T follicular helper cell (primary cell): ENCODE measurements at places on chromosomes 5 and 9.
A peak's percentile ranks its signal among the peaks of the same experiment; 100 is the strongest.

DNA sequence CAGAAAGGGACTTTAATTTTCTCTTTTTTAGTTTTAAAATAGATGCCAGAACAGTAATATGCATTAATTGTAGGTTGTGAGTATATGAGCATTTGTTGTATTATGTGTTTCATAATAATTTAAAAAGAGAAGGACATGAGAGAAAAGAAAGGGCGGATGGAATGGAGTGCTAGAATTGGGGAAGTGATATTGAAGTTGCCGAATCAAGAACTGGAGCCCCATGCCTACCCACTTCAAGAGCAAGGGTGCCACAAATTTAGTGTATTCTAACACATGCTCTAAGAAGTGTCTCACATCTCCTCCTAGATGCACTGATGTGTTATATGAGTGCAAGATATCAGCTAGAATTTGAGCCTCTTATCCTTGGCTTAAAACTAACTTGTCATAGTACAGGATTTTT lies 43.6 kb upstream of the FYB1 start:
- DNase-seq = no peak

DNA sequence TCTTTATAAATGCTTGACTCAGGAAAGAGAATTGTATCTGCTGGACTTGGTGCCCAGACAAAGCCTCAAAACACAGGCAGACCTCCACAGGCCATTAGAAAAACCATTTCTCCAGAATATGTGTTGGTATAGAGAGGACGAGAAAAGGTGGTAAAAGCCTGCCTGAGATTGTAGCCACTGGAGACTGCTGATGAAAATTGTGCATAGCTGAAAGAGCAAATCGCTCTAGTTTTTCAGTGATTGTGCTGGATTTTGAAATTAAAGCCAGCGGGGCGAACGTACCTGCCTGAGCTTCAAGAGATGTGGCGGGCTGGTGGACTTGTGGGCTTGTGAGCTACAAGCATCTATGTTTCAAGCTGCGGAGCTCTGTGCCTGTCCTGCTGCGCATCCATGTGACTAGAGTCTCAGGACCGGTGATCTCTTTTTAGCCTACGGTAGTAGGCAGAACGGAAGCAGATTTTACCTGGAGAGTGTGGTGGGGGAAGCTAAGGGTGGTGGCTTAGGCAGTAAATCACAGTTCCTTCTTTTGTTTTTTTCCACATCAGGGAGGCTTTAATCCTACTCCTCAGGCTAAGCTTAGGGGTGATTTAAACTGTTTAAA lies 193.6 kb downstream of the SREK1 start:
- DNase-seq = no peak

- peak; percentile 67 for DNase-seq
These were observed 26.1 kb downstream of the IDNK start for GRCh38 chr9:83649080-83649479.

DNA sequence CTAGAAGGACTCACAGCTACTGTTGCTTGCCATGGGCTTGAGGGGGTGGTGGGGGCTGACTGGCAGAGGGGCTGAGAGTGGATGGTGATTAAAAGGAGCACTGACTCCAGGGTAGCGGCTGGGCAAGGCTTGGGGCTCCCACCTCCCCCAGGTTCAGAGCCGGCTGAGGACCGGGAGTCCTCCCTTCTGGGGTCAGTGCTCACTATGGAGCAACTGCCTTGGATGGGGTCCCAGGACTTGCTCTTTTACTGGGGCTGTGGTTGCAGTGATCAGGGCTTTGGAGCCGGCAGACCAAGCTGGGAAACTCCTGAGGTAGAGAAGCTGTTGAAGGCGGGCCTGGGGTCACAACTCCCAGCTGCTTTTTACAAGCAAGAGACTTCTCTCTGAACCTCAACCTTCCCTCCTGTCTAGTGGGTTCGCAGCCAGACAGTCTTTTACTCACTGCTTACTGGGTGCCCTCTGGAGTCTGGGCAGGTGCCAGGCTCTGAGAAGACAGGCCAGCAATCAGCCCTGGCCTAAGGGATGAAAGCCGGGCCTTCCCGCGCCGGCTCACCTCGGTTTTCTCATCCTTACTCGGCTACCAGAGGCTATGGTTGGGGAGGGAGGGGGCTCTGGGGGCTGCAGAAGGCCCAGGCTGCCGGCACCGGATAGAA lies 795 bp upstream of the ASS1 start:
- DNase-seq = no peak

GRCh38 chr9:18297056-18297841 lies 176.7 kb upstream of the ADAMTSL1 start:
- DNase-seq = no peak

- no peak for DNase-seq
These were observed 210.5 kb downstream of the CSNK1G3 start for GRCh38 chr5:123722451-123722850.

GRCh38 chr5:87298692-87299362 lies 31.1 kb downstream of the RASA1 start:
- no peak for DNase-seq
